ENCODE measurements at places on chromosomes 11 and 22.
A peak's percentile ranks its signal among the peaks of the same experiment; 100 is the strongest.

DNA sequence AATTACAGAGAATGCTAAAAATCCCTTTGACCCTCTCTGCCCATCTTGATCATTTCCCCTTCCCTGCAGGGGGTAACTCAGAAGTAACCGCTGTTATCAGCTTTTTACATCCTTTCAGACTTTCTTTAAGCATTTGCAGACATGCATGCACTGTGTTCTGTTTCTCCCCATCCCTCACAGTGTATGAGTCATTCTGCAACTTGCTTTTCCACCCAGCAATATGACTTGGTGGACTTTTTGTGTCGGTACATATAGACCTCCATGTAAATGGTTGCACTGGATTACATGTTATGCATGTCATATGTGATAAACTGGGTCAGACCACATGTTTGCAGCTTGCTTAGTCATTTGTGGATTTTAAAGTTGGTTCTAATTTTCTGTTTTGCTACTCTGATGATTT is 87.7 kb upstream of the NECTIN1 start:
- DNase-seq, result no peak

DNA sequence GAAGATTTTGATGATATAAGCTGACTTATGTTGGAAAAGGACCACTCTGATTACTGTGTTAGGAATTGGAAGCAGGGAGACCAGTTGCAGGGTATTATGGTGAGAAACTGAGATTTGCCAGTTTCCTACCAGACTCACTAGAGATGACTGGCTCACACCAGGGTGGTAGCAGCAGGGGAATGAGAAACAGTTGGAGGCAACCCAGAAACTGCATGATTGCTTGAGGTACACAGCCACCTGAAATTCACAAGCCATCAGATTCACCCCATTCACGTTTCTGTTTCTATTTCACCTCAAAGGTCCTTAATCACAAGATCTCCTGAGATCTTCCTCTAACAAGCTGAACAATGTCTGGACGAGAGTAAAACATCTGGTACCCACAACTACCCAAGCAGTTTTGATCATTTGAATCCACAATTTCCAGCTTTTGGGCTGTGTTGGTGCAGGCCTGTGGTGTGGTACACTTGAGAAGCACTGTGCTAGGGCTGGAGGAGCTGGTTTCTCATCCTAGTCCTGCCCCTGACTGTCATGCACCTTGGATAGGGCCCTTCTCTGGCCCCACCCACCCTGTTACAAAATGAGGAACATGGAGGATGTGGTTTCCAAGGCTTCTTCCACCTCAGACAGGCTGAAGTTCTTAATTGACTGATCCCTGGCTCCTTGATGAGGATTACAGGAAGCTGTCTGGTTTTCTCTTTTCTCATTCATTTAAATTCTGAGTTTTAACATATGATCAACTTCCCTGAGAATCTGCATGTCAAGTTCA is 233.4 kb downstream of the INSC start:
- DNase-seq, result no peak

DNA sequence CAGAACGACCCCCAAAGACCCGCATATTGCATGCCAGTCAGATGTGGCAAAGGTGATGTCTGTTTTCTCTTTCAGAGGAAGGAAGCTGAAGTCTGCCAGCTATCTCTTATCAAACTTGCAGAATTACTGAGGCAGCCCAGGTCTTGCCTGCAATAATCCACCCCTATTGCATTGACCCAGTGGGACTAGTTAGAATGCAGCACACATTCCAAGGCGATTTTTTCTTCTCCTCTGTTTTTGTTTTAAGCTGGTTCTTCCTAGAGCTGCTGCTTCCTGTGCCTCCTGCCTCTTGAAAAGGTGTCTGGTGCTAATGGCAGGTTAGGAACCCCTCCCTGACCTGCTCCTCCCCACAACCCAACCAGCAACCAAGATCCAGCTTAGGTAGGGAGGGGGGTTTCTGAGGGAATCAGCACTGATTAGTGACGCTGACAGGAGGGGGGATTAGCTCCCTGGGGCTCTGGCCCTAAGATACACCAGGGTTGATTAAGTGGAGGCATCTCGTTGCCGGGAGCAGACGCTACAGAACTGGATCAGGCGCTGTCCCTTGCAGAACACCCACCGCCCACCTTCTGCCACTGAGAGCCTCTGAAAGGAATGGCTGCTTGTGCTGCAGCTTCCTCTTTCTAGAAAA is 2.8 kb downstream of the NTM start:
- DNase-seq, result no peak

GRCh38 chr11:64107303-64107702 is 58.6 kb downstream of the MACROD1 start:
- no peak for DNase-seq

- peak; percentile 8 for DNase-seq
These were observed 105.0 kb downstream of the TSPAN18 start for GRCh38 chr11:44831605-44832394.

Measured in HT1080 (cell line).